ENCODE measurements at places on chromosomes 5 and 9.
A peak's percentile ranks its signal among the peaks of the same experiment; 100 is the strongest.

- peak; percentile 80 for DNase-seq
Observed at GRCh38 chr5:142770650-142771609, 753 bp downstream of the ARHGAP26 start.

- no peak for DNase-seq
Observed at GRCh38 chr5:106397700-106398099, 1273.0 kb downstream of the EFNA5 start.

DNA sequence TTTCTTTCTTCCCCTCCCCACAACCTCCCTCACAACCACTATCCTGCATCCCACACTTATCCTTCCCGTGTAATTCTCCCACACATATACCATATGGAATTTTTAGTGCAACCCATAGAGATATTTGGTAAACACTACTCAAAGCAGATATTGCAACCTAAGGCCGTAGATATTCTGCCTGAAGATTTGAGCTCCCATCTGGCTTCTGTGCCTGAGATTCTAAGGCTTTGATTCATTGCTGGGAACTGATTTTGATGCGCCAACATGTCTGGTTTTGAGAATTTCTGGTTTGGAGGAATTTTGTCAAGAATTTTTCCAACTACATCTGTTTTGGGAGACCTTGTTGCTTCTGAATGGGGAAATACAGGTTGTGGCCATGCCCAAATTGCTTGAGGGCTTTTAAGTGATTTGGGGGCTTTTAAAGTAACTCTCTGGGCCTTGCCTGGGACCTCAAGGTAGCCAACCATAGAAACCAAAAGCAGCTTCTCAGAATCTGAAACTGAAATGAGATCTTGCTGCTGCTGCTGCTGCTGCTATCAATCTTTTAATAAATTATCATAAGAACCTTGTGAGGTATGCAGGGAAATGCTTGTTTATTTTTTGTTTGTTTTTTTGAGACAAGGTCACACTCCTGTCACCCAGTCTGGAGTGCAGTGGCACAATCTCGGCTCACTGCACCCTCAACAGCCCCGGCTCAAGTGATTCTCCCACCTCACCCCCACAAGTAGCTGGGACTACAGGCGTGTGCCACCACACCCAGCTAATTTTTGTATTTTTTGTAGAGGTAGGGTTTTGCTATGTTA is 36.2 kb downstream of the PLAC8L1 start:
- no peak for DNase-seq

GRCh38 chr9:118961857-118962256 is 407.4 kb downstream of the BRINP1 start:
- no peak for DNase-seq

DNA sequence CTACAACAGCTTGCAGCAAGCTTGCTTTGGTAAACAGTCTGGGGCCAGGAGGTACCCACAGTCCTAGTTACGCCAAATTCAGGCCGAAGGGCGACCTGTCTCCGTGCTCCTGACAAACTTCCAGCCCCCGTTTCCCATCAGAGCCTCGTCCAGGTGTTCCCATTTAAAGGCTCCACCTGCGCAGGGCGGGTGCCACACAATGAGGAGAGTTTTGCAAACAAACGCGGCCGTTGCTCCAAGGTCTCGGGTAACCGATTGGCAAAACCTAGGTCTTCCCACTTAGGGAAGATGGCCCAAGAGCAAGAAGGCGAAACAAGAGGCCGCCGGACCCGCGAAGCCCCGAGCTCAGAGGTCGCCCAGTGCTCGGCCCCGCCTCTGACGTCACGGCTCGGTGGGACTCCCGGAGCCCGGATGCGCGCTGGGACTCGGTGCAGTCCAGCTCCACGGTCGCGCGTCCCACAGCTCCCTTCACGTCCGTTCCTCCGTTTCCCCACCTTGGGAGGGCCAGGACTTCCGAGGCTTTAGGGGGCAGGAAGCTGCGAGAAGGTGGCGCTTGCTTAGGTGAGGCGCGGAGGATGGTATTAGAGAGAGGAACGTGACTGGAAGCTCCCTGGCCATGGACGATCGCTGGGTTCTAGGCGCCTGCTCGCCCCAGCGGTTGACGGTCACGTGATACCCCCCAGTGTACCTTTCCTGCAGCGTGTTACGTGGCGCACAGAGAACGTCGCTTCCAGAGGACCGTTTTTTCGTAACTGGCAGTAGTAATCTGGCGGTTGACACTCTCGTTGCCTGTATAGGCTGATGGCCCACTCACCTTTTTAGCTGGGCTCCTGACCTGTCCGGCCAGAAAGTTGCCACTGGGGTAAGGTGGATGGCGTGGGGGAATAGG is 41.8 kb upstream of the KDM4C start:
- DNase-seq: peak; percentile 51

- peak; percentile 82 for DNase-seq
Observed at GRCh38 chr9:22446589-22446949, at the start of gene DMRTA1. TSS of gene DMRTA1 (plus strand) at chr9:22446824. CDS start at chr9:22447066, 242 bp downstream.

- DNase-seq: no peak
Observed at GRCh38 chr5:169803077-169803981, 166.3 kb downstream of the DOCK2 start.
